Uterine smooth muscle cell (primary cell): ENCODE measurements at places on chromosomes 7 and 10. TPM values are rescaled to one million over a fixed set of nuclear protein-coding genes. Genes with fewer than 3 reads are reported as not detected.

Gene RGS10
- 66.5 and 67.0 TPM in 2 replicates for total RNA-seq

Gene CDK6
- total RNA-seq: 23.9 and 33.5 TPM in 2 replicates

Gene IGFBP3
- 11.0 and 33.4 TPM in 2 replicates for total RNA-seq

Gene JAKMIP3
- total RNA-seq: 0.11 and 0.25 TPM in 2 replicates

Gene PRSS37
- not detected in 2 replicates for total RNA-seq

Gene ZDHHC4
- 43.9 and 66.6 TPM in 2 replicates for total RNA-seq

Gene THSD7A
- total RNA-seq: 0.44 and 0.50 TPM in 2 replicates

Gene CTBP2
- 84.7 and 101 TPM in 2 replicates for total RNA-seq

Gene ANKRD1
- 0.75 and 1.00 TPM in 2 replicates for total RNA-seq

Gene TWNK
- total RNA-seq: 8.0 and 9.0 TPM in 2 replicates

Gene HYAL4
- not detected in 2 replicates for total RNA-seq

Gene LRWD1
- total RNA-seq: 30.6 and 35.4 TPM in 2 replicates

Gene AKR1C8
- not detected in 2 replicates for total RNA-seq

Gene MRLN
- total RNA-seq: not detected in 2 replicates

Gene ITGA8
- 1.1 and 4.5 TPM in 2 replicates for total RNA-seq

Gene HOXA6
- total RNA-seq: 0.37 and 1.7 TPM in 2 replicates

Gene FAM25G
- not detected in 2 replicates for total RNA-seq

Gene SH2D4B
- not detected in 2 replicates for total RNA-seq

Gene LAMB1
- total RNA-seq: 208 and 292 TPM in 2 replicates

Gene UNCX
- not detected in 2 replicates for total RNA-seq

Gene LRRD1
- total RNA-seq: 0.11 TPM in 1 of 2 replicates, not detected in the other

Gene CALHM3
- not detected in 2 replicates for total RNA-seq

Gene MMD2
- total RNA-seq: not detected in 2 replicates

Gene COL17A1
- total RNA-seq: under 0.01 and 0.33 TPM in 2 replicates
